ENCODE measurements at places on chromosomes 7 and 10.
A peak's percentile ranks its signal among the peaks of the same experiment; 100 is the strongest.

GRCh38 chr10:101848894-101849351 lies 5.3 kb upstream of the KCNIP2 start:
- no peak for DNase-seq

DNA sequence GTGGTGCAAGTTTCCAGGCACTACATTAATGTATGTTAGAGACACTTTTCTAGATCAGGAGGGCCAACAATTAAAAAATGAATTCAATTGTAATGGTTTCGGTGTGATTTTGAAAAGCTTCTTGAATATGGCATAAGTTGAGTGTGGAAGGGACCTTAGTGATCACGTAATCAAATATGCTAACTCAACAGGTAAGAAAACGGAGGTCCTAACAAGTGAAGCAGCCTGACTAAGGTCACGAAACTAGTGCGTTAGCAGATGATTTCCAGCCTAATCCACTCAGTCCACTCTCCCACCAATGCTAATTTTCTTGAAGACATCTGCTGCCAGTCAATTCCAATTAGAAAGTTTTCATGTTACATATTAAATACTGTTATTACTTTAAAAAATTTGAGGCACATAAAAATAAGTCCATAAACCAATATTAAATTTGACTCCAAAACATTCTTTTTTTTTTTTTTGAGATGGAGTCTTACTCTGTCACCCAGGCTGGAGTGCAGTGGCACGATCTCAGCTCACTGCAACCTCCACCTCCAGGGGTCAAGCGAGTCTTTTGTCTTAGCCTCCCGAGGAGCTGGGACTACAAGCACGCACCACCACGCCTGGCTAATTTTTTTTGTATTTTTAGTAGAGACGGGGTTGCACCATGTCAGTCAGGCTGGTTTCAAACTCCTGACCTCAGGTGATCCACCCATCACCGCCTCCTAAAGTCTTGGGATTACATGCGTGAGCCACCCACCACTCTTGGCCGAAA lies 2.3 kb upstream of the RSBN1L start:
- DNase-seq: no peak

DNA sequence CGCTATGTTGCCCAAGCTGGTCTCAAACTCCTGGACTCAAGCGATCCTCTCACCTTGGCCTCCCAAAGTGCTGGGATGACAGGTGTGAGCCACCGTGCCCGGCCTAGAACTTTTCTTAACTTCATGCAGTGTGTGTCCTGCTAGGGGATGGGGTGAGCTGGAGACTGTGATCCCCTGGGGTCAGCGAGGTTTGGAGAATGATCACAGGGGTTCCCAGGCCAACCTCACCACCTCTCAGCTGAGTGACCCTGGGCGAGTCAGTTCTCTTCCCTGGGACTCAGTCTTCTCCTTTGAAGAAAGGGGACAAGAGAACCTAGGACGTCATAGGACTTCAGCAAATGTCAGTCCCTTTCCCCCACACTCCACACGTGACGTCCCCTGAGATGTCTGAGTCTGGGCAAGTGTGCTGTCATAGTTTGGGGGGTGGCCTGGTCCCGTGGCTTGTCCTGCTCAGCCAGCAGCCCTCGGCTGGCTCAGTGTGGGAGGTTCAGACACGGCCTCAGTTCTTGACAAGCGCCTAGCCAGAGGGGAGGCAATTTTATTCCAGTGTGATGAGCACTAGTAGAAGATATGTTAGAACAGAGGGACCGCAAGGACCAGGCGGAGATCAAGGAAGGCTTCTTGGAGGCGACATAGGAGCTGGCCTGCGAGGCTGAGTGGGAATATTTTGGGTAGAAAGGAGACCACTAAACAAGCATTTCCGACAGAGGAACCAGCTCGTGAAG lies 43.3 kb upstream of the ELN start:
- DNase-seq: no peak

- DNase-seq: peak; percentile 54
These were observed 143.1 kb upstream of the STK17A start for GRCh38 chr7:43439631-43440401.

All from stimulated activated CD4-positive, alpha-beta T cell treated with anti-CD3 and anti-CD28 coated beads, Interleukin-4, amount 100 ng/mL, for 48 hours (primary cell).